Subcutaneous preadipocyte (primary cell): ENCODE measurements at places on chromosomes 11 and 22. TPM values are rescaled to one million over a fixed set of nuclear protein-coding genes. Genes with fewer than 3 reads are reported as not detected.

Gene VSIG10L2
- total RNA-seq = not detected in 2 replicates

Gene PTPN5
- total RNA-seq = not detected in 2 replicates

Gene MB
- not detected in 2 replicates for total RNA-seq

Gene ANO1
- total RNA-seq = not detected in 2 replicates

Gene TCN1
- not detected in 2 replicates for total RNA-seq

Gene PLA2G6
- 12.5 and 14.1 TPM in 2 replicates for total RNA-seq

Gene TUBA8
- total RNA-seq = 0.39 TPM in 1 of 2 replicates, not detected in the other

Gene DERL3
- 0.37 and 1.6 TPM in 2 replicates for total RNA-seq

Gene PRAME
- total RNA-seq = 0.20 and 0.37 TPM in 2 replicates

Gene CENPM
- total RNA-seq = 25.6 and 26.5 TPM in 2 replicates

Gene OR8G1
- not detected in 2 replicates for total RNA-seq

Gene PDHX
- 21.3 and 25.8 TPM in 2 replicates for total RNA-seq

Gene LRFN4
- 27.2 and 28.9 TPM in 2 replicates for total RNA-seq

Gene UBQLN3
- not detected in 2 replicates for total RNA-seq

Gene TPH1
- under 0.01 TPM in 2 replicates for total RNA-seq

Gene ATXN10
- 74.6 and 86.6 TPM in 2 replicates for total RNA-seq

Gene VPS11
- total RNA-seq = 28.0 and 34.9 TPM in 2 replicates

Gene CTSF
- total RNA-seq = 5.3 and 15.4 TPM in 2 replicates
